ENCODE measurements at places on chromosomes 11 and 22.

DNA sequence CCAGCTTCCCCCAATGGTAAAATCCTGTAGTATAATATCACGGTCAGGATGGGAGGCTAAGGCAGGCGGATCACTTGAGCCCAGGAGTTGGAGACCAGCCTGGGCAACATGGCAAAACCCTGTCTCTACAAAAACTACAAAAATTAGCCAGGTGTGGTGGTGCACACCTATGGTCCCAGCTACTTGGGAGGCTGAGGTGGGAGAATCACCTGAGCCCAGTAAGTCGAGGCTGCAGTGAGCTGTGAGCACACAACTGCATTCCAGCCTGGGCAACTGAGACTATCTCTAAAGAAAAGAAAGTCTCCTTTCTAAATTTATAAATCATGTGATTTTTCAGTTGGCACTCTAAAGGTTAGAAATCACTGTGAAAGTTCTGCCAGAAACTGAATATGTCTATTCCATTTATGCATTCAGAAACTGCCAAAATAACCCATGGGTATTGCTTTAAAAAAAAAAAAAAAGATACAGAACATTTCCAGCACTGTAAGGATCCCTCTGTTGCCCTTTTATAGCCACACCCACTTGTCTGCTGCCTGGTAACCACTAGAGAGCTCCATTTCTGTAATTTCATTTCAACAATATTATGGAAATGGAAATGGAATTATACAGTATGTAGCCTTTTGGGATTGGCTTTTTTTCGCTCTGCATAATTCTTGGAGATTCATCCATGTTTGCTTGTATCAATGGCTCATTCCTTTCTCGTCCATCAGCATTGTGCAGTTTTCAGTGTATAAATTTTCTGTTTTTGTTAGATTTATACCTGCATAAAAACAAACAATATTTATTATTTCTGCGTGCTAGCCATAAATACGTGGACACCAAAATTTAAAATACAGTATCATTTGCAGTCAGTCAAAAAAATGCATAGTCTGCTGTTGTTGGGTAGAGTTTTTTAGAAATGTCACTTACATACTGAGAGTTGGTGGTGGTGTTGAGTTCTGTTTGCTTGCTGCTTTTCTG is 9.4 kb downstream of the CDC45 start:
- no peak for DNase-seq

DNA sequence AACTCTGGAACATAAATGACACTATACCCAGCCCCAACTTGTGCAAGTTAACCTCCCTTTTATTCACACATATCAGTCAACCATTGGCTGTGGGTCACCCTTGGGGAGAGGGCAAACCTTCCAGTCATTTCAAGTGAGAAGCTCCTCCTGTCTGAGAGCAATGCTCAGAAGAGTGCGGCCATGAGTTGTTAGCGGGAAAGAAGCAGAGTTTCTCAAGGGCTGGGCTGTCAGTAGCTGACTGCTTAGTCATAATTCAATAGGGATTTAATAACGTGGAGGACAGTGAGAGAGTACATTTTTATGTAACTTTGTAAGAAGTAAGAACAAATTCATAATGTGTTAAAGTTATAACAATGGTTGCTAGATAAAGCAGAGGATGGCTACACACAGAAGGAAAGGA is 5.1 kb downstream of the PATE2 start:
- DNase-seq: no peak

DNA sequence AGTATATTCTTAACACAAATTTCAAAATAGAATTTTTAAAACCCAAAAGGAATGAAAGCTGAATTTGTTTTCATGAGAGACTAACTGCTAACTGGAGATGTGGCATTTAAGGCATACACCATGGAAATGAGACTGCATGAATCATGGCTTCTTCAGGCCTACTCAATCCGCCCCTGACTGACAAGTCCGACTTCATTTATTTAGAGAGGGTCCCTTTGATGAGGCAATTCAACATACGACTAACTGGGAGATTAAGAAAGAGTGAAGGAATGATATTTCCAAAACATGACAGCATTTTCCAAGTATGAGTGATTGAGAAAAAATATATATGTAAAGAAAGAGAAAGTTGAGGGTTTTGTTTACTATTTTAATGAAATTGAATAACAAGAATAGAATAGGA is 720.1 kb downstream of the DLG2 start:
- DNase-seq: no peak

GRCh38 chr11:122434786-122435185 is 220.7 kb upstream of the UBASH3B start:
- DNase-seq: no peak

DNA sequence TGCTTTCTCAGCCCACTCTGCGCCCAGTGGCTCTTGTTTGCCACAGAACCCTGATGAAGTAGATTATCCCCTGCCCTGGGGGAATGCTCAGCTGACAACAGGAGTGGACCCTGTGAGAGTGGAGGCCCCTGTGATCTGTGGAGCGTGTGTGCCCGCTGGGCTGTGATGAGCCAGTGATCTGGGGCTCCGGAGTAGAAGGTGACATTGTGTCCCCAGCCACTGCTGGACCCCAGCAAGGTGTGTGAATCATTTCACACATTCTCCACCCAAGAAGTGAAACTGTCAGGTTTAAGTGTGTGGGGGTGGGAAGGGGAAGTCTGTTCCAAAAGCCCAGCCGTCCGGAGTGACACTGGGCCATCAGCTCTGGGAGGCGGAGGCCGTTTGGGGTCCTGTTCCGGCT is 33.1 kb upstream of the GRAMD4 start:
- DNase-seq: no peak

- DNase-seq: peak; percentile 11
Measured at GRCh38 chr11:44823006-44823405, 96.2 kb downstream of the TSPAN18 start.

DNA sequence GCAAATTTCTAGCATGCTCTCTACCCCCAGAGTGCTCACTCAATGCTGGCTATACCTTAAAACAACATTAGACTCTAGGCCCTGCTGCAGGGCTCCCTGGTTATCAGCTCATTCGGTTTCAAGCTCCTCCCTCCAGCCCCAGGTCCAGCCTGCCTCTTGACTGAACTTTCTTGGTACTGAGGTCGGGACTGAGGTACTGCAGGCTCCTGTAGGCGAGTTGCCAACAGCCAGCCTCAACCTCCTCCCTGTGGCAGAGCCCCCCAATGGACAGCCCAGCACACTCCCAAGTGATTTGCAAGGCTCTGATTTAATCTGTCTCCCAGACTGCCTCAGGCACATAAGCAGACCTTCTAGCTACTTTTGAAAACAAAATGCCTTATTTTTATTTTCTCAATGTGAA is 73.6 kb upstream of the EIF3M start:
- no peak for DNase-seq

DNA sequence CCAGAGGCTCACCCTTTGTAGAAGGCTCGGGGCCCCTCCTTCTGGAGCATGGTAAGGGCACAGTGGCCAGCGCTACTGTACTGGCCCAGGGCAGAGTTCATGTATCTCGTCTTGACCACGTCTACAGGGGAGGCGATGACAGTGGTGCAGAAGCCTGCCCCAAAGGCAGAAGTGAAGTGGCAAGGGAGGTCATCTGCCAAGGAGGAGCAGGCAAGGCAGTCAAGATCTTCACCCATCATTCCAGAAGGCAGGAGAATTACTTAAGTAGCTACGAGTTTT is 7.2 kb downstream of the UCP2 start:
- no peak for DNase-seq

- no peak for DNase-seq
Measured at GRCh38 chr22:33867118-33867866, 53.0 kb downstream of the LARGE1 start.

DNA sequence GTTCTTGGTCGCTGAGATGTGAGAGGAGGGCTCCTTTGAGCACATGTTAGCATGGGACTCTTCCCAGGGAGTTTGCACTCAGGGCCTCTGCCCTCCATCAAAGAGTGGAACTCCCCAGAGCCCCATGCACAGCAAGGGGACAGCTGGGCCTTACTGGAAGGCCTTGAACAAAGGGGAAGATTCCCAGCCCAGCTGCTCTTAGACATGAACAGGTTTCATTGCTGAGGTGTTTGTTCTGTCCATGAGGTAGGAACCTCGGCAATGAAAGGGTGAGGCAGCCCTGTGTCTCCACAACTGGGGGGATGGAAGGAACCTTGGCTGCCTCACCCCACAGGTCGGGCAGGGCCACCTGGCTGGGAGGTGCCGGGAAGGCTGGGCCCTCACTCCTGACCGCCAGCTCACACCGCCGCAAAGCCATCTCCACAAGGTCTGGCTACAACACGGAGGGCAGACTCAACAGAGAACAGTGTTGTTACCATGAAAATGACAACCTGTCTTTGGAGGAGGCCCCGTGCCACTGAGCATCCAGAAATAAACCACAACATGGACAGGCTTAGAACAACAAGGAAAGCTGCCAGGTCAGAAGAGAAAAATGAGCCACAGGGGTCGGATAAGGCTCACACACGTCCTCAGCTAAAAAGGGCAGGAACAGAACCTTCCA is 3.2 kb downstream of the DERL3 start:
- DNase-seq: no peak

DNA sequence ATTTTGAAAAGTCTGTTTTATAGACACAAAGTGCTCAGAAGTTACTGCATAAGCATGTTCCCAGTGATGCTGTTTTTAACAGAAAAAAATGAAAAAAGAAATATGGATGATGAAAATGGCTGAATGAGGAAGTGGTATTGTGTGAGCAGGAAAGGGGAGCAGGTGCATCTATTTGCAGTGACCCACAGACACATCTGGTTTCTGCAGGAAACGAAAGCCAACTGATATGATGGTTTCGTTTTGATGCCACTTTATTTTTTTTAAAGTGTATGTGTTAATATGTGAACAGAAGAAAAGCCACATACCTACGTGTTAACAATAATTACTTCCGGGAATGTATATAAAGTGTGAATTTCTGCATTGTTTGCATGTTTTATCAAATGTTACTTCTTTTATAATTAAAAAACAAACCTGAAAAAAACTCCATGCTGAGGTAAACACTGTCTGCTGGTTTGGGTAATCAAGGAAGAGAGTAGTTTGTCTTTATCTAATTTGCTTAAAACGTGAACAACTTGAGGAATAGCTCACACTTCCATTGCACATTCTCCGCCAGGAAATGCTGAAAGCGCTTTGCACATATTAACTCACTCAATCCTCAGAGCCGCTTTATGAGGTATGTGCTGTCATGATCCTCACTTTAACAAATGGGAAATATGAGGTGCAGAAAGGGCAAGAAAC is 1335.9 kb downstream of the TBC1D22A start:
- no peak for DNase-seq

DNA sequence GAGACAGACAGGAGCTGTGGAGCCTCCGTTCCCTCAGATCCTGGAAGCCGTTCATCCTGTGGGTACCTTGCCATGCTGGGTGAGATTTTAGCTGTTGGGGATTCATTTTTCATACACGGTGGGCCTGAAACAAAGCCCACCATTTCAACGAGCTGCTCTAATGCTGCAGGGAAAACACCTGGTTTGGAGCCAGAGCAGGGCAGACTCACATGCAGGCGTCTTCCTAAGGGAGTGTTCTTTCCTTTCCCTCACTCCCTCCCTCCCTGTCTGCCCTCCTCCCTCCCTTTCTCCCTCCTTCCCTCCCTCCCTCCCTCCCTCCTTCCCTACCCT is 52.5 kb downstream of the CD6 start:
- no peak for DNase-seq

DNA sequence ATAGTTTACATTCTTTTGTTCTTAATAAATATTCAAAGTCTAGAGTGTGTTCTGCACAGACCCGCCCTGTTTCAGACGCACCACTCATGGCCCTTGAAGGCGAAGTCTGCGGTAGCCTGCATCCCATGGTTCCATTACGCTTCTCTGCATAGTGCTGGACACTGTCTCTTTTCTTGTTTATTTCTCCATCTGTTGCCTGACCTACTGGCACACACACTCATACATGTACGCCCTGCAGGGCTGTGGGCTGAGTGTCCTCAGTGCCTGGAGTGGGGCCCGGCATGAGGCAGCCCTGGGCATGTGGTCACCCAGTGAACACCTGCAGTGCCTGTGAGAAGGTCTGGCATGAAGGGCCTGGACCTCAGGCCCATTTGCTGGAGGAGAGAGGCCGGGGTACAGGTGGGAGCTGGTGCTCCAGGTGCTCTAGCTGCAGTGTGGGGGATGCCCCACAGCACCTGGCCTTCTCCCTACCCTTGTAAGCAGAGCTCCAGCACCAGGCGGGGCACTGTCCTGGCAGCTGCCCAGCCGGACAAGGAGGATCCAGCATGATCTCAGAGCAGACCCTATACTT is 404.1 kb downstream of the TBC1D22A start:
- no peak for DNase-seq

DNA sequence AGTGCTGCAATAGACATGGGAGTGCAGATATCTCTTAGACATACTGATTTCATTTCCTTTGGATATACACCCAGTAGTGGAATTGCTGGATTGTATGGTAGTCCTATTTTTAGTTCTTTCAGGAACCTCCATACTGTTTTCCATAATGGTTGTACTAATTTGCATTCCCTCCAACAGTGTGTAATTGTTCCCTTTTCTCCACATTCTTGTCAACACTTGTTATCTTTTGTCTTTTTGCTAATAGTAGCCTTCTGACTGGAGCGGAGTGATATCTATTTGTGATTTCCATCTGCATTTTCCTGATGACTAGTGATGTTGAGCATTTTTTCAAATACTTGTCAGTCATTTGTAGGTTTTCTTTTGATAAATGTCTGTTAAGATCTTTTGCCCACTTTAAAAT is 128.9 kb downstream of the CTNND1 start:
- no peak for DNase-seq

DNA sequence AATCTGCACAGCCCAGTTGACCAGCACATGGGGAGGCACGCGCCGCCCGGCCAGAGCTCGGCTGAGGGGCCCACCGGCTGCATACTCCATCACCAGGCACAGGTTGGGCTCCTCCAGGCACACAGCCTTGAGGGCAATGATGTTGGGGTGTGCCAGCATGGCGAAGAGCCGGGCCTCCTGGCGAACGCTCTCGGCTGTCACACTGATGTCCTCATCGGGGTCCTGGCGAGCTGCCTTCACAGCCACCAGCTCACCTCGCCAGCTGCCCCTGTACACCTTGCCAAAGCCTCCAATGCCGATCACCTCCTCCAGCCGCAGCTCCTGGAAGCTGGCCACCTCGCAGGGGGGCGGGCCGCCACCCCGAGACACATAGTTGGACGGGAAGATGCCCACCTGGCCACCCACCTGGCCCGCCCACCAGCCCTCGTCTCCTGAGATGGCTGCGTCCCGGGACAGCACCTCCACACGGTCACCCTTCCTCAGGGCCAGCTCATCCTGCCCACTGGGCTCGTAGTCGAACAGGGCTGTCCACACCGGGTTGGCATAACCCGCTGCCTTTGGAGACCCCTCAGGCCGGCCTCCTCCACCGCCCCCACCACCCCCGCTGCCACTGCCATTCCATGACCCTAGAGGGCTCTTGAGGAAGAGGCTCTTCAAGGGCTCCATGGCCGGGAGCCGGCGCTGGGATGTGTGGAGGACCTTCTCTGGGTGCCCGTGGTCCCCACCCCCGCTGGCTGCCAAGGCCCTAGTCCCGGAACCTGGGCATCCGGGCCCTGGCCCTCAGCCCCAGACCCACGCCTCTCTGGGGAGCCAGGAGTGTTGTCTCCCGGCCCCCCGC is 711 bp downstream of the MAP3K11 start:
- DNase-seq: no peak

Measured in stimulated activated CD4-positive, alpha-beta T cell treated with anti-CD3 and anti-CD28 coated beads, Interleukin-4, amount 100 ng/mL, for 1 hour (primary cell).